A549 treated with GW870086 at 1 μM for 4 hours (cell line): ENCODE measurements at places on chromosomes 16 and 17. TPM values are rescaled to one million over a fixed set of nuclear protein-coding genes. Genes with fewer than 3 reads are reported as not detected.

PABPN1L gene
- total RNA-seq, result not detected in 5 replicates

PRCD gene
- total RNA-seq, result not detected in 5 replicates

SLFN12 gene
- 0.08 TPM in 1 of 5 replicates, not detected in the others for total RNA-seq

KRT14 gene
- 0.07 to 0.13 TPM in 2 of 5 replicates, not detected in the others for total RNA-seq

GPR179 gene
- total RNA-seq, result 0.02 to 0.10 TPM (median 0.03 TPM) in 5 replicates

SREBF1 gene
- 58.2 to 79.7 TPM (median 73.7 TPM) in 5 replicates for total RNA-seq

KREMEN2 gene
- 1.3 to 3.0 TPM (median 2.3 TPM) in 5 replicates for total RNA-seq

PDILT gene
- not detected in 5 replicates for total RNA-seq

CHD9 gene
- 13.3 to 20.6 TPM (median 19.0 TPM) in 5 replicates for total RNA-seq

PPP1R27 gene
- 0.19 to 0.47 TPM (median 0.24 TPM) in 4 of 5 replicates, not detected in the other for total RNA-seq
